ENCODE measurements at places on chromosomes 11 and 22. TPM values are rescaled to one million over a fixed set of nuclear protein-coding genes. Genes with fewer than 3 reads are reported as not detected.

GRCh38 chr11:27462543-27462942, 10.0 kb downstream of the LGR4 start:
- no peaks in the 10 kb centered on the region for H3K27me3 ChIP-seq
- peak overlapping the region; percentile 11 for H3K27ac ChIP-seq
- H3K36me3 ChIP-seq, result no peaks in the 10 kb centered on the region
- no peaks in the 10 kb centered on the region for H3K4me1 ChIP-seq
- no peak for DNase-seq
- H3K4me3 ChIP-seq, result no peak overlapping the region

- H3K27ac ChIP-seq, result no peak overlapping the region
- H3K4me3 ChIP-seq, result no peak overlapping the region
- peaks cover 74% of the 10 kb centered on the region for H3K27me3 ChIP-seq
- peaks cover 4% of the 10 kb centered on the region for H3K4me1 ChIP-seq
- no peak for DNase-seq
Measured at GRCh38 chr11:71543866-71544265, 4.4 kb upstream of the KRTAP5-9 start.

Gene RASSF10
- not detected for total RNA-seq

Gene POTEH
- total RNA-seq, result not detected

DNA sequence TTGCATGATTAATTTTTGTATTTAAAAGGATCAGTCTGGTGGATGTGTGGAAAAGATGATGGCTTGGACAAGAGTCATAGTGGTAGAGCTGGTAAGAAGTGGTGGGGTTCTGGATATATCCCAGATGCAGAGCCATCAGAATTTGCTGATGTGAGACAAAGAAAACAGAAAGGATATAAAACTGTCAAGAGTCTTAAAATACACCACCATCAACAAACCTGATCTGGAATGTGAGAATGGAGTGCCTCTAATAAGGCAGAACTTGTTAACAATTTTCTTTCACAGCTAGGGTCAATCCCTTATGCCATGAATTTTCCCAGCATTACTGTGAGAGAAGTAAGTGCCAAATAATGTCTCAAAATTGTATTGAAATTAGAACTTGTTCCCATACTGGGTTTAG, 215.4 kb downstream of the METTL15 start:
- no peak overlapping the region for H3K4me3 ChIP-seq
- no peak overlapping the region for H3K27ac ChIP-seq
- no peaks in the 10 kb centered on the region for H3K27me3 ChIP-seq

DNA sequence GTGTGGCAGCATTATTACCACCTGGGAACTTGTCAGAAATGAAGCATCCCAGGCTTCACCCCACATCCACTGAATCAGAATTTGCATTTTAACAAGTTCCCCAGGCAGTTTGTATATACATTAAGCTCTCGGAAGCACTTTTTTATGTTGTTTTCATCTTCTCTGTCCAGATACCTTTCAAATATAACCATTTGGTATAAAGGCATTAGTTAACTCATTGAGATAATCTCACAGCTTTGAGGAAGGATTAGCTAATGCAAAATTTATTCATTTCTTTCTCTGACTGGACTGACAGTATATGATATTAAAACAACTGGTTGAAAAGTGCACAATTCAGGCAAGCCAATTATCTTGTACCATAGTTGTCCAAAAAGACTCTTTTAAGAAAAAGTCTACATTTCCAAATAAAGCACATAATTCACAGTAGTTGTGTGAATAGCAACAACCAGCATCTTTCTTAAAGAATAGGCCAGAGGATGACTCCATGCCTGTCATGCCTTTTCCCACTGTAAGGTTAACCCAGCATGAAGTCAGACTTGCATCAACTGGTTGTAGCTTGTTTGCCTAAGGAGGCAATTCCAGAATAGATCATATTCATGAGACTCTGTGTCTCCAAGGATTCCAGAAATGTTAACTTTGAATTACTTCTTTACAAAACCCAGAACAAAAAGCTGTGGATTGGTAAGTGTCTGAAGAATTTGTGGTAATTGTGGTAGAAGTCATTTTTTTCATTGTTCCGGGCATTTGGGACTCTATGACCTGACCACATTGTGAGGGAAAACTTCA, 254.3 kb upstream of the SESN3 start:
- DNase-seq, result no peak
- no peak overlapping the region for H3K27ac ChIP-seq
- no peaks in the 10 kb centered on the region for H3K4me1 ChIP-seq
- peaks cover 3% of the 10 kb centered on the region for H3K27me3 ChIP-seq

GRCh38 chr11:6362185-6362872, 27.9 kb upstream of the SMPD1 start:
- H3K4me3 ChIP-seq, result no peak overlapping the region
- H3K4me1 ChIP-seq, result no peaks in the 10 kb centered on the region
- no peak for DNase-seq
- no peaks in the 10 kb centered on the region for H3K36me3 ChIP-seq
- H3K27me3 ChIP-seq, result peaks cover 8% of the 10 kb centered on the region
- no peak overlapping the region for H3K27ac ChIP-seq

Gene OSBP
- total RNA-seq, result 37.7 TPM

GRCh38 chr11:66720899-66721470, 8.0 kb downstream of the SPTBN2 start:
- H3K4me3 ChIP-seq, result no peak overlapping the region
- peaks cover 10% of the 10 kb centered on the region for H3K4me1 ChIP-seq
- H3K36me3 ChIP-seq, result peaks cover 30% of the 10 kb centered on the region
- DNase-seq, result no peak

GRCh38 chr11:32052215-32052614, 38.7 kb upstream of the RCN1 start:
- H3K4me1 ChIP-seq, result no peaks in the 10 kb centered on the region
- peak; percentile 64 for DNase-seq
- H3K27ac ChIP-seq, result no peak overlapping the region
- H3K36me3 ChIP-seq, result no peaks in the 10 kb centered on the region

DNA sequence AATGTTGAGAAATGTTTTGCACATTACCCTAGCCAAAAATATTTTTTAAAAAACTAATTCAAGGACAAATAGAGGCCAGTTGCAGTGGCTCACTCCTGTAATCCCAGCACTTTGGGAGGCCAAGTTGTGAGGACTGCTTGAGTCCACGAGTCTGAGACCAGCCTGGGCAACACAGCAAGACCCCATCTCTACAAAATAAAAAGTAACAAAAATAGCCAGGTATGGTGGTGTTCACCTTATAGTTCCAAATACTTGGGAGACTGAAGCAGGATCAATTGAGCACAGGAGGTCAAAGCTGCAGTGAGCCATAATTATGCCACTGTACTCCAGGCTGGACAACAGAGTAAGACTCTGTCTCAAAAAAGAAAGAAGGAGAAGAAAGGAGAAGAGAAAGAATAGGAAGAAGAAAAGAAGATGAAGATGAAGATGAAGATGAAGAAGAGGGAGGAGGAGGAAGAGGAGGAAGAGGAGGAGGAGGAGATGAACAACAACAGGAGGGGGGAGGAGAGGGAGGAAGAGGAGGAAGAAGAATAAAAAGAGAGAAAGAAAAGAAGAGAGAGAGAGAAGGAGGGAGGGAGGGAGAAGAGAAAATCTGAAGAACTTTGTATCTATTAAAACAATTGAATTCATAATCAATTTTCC, 136.5 kb downstream of the TTC28 start:
- H3K27ac ChIP-seq, result no peak overlapping the region
- no peaks in the 10 kb centered on the region for H3K36me3 ChIP-seq
- H3K27me3 ChIP-seq, result no peaks in the 10 kb centered on the region
- peaks cover 2% of the 10 kb centered on the region for H3K4me1 ChIP-seq
- no peak overlapping the region for H3K4me3 ChIP-seq

- peaks cover 13% of the 10 kb centered on the region for H3K4me1 ChIP-seq
- DNase-seq, result no peak
- H3K36me3 ChIP-seq, result no peaks in the 10 kb centered on the region
- peak overlapping the region; percentile 26 for H3K27ac ChIP-seq
- H3K27me3 ChIP-seq, result no peaks in the 10 kb centered on the region
Measured at GRCh38 chr22:49973018-49973961, 12.7 kb downstream of the PIM3 start.

GRCh38 chr22:32355760-32356159, 1.9 kb upstream of the RFPL3 start:
- H3K36me3 ChIP-seq, result no peaks in the 10 kb centered on the region
- no peak overlapping the region for H3K27ac ChIP-seq
- DNase-seq, result no peak

GRCh38 chr11:47592251-47592650, 2.0 kb downstream of the C1QTNF4 start:
- H3K36me3 ChIP-seq, result no peaks in the 10 kb centered on the region
- no peak overlapping the region for H3K27ac ChIP-seq
- H3K4me3 ChIP-seq, result no peak overlapping the region
- DNase-seq, result no peak
- H3K27me3 ChIP-seq, result peaks cover 24% of the 10 kb centered on the region

Gene MN1
- 0.02 TPM for total RNA-seq

GRCh38 chr11:39209981-39210380, 2249.5 kb downstream of the LRRC4C start:
- no peak overlapping the region for H3K27ac ChIP-seq
- H3K27me3 ChIP-seq, result no peaks in the 10 kb centered on the region
- H3K4me3 ChIP-seq, result no peak overlapping the region
- H3K4me1 ChIP-seq, result no peaks in the 10 kb centered on the region
- no peak for DNase-seq
- H3K36me3 ChIP-seq, result no peaks in the 10 kb centered on the region

DNA sequence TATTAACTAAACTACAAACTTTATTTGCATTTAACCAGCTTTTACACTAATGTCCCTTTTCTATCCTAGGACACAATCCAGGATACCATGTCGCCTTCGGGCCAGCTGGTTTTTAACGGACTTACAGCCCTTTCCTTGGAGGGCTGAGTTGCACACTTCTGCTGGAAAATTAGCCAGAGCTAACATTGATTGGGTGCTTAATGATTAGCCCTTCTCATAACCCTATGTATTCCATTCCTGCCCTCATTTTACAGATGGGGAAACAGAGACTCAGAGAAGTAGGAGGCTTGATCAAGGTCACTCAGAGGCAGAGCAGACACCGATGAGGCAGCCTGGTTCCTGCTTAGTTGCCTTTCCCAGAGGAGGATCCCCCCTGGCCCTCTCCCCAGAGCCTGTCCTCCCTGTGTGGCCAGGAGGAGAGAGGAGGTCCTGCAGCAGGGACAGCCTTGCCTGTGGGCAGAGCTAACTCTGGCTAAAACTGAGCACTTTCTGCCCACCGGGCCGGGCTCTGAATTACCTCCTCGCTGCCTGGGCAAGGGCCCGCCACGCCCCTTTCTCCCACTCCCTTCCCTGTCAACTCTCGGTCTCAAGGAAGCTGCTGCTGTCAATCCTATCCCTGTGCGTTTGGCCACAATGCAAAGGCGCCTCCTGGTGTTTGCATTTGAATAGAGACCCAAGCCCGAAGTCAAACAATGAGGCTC, 59.6 kb upstream of the PAX6 start:
- peaks cover 12% of the 10 kb centered on the region for H3K27me3 ChIP-seq
- no peak overlapping the region for H3K4me3 ChIP-seq
- no peaks in the 10 kb centered on the region for H3K36me3 ChIP-seq

DNA sequence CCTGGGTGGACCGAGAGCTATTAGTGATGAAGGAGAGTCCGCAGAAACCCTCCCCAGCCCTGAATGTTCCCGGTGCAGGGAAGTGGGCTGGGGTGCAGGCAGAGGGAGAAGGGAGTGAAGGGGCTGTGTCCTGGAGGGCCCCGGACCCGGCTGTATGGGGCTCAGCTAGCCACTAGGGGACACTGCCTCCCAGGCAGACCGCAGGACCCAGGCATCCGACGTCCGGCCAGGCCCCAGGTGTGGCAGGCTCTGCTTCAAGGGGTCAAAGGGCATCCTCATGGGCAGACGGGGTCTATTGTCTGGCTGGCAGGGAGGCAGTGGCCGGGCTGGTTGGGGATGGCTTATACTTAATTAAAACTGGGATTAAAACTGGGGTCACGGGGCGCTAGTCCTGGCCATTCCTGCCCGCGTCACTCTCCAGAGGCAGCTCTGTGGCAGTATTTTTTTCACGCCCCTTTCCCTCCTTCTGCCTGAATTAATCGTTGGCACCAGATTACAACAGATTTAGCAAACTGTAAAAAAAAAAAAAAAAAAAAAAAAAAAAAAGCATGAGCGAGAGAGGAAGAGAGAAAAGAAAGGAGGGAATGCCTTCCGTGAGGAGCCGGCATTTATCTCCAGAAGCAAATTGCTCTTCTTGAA, 5.1 kb downstream of the FLRT1 start:
- peaks cover 5% of the 10 kb centered on the region for H3K27me3 ChIP-seq
- no peaks in the 10 kb centered on the region for H3K36me3 ChIP-seq
- H3K4me1 ChIP-seq, result no peaks in the 10 kb centered on the region
- H3K27ac ChIP-seq, result no peak overlapping the region

DNA sequence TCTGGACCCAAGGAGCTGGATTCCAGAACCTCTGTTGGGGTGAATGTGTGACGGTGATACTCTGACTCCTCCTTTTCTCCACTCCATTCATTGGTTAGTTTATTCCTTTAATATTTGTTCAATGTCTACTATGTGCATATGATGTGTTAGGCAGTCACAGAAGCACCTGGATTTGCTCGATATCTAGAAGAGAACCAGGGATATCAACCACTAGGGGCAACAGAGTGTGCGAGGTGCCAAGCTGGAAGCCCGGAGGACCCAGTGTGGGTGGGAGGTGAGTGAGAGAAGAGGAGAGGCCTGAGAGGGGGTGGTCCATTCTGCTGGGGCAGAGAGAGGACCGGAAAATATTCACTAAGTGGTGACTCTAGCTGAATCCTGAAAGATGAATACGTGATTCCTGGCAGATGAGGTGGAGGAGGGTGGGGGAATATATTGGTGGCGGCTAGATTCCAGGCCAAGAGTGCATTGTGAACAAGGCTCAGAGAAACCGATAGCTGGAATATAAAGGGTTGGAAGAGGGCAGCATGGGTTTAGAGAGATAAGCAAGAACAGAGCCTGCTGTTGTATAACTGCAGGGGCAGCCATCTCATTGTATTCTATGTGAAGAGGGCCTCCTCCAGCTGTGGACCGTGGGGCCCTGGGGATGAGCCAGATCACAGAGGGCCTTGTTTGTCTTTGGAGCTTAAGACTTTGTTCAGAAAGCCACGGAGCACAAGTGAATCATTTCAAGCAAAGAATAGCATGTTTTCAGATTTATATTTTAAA, 6.9 kb upstream of the TIMP3 start:
- H3K36me3 ChIP-seq, result no peaks in the 10 kb centered on the region
- DNase-seq, result no peak
- 0 out of 2 replicates have a peak, but pooled peaks cover 2% of the 10 kb centered on the region for H3K4me1 ChIP-seq
- H3K27ac ChIP-seq, result no peak overlapping the region
- peaks cover 4% of the 10 kb centered on the region for H3K27me3 ChIP-seq

Gene GNG3
- total RNA-seq, result not detected

- no peak overlapping the region for H3K4me3 ChIP-seq
- no peak for DNase-seq
- no peaks in the 10 kb centered on the region for H3K4me1 ChIP-seq
- no peak overlapping the region for H3K27ac ChIP-seq
Measured at GRCh38 chr11:115745066-115745465, 240.9 kb upstream of the CADM1 start.

GRCh38 chr11:70894566-70895365, 357.6 kb downstream of the SHANK2 start:
- no peak overlapping the region for H3K4me3 ChIP-seq
- no peaks in the 10 kb centered on the region for H3K27me3 ChIP-seq
- no peak for DNase-seq
- H3K4me1 ChIP-seq, result no peaks in the 10 kb centered on the region
- H3K27ac ChIP-seq, result no peak overlapping the region
- H3K36me3 ChIP-seq, result no peaks in the 10 kb centered on the region
